Globus pallidus (tissue), 1 donor: ENCODE measurements at places on chromosomes 16 and 17.

DNA sequence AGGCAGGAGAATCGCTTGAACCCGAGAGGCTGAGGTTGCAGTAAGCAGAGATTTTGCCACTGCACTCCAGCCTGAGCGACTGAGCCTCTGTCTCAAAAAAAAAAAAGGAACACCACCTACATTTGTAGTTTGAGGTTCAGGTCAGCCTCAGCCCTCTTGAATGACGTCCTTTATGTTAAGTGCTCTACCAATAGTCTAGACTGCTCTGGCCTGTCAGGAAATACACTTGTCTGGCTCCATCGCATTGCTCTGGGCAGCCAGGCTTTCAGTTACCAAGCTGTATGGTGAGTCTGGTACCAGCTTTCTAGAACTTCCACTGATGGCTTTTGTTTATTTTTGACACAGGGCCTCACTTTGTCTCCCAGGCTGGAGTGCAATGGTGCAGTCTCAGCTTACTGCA is 11.4 kb downstream of the SOCS7 start:
- DNase-seq, result no peak

DNA sequence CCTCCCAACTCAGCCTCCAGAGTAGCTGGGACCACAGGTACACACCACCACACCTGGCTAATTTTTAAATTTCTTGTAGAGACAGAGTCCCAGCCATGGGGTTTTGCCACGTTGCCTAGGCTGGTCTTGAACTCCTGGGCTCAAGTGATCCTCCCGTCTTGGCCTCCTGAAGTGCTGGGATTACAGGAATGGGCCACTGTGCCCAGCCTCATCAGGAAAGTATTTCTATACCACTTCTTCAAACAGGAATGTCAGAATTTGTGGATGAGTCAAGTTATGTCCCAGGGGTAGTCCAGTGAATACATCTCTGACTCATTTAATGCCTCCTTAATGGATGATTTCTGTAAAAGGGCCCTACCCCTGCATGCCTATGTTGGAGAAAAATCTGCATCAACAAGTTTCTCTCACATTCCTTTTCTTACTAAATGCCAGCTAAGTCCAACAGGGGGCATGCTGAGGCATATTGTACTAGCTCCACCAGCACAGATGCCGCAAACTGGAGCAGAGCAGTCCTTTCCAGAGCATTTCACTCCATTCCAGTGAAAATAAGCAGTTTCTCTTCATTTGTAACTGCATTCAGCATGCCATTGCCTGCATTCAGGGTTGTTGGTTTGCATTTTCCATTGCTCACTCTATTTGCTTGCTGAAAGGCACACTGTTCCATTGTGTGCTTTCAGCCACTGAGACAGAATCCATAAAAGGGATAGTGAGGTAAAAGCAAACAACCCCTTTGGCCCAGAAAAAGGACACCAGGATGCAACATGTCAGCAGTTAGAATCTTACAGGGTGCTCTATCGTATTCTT is 5.3 kb upstream of the CAVIN1 start:
- peak; percentile 82 for DNase-seq

DNA sequence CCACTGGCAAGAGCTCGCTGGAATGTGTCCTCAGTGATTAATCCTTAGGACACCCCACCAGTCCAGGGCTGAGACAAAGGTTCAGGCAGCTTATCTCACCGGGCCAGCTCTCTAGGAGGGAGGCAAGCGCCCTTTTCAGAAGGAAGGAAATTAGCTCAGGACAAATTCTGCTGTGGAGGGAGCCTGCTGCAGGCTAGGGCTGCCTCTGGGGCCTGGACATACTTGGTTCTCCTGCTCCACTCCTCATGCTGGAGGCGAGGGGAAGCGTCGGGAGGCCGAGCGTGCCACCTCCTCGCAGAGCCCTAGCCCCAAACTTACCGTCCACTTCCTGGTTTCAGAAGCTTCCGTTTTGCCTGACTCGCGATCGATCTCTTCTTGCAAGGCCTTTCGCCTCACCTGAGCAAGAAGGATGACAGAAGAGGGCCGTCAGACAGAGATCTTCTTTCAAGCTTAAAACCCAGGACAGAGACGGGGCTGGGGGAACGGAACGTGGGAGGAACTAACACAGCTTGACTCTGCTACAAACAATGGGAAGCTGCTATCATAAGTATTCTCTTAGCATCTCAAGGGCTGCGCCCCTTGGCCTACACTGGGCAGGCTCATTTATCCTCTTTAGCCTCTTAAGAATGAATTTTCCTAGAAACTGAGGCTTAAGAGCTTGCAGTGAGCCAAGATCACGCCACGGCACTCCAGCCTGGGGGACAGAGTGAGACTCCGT is 7.7 kb downstream of the KNOP1 start:
- DNase-seq, result no peak

DNA sequence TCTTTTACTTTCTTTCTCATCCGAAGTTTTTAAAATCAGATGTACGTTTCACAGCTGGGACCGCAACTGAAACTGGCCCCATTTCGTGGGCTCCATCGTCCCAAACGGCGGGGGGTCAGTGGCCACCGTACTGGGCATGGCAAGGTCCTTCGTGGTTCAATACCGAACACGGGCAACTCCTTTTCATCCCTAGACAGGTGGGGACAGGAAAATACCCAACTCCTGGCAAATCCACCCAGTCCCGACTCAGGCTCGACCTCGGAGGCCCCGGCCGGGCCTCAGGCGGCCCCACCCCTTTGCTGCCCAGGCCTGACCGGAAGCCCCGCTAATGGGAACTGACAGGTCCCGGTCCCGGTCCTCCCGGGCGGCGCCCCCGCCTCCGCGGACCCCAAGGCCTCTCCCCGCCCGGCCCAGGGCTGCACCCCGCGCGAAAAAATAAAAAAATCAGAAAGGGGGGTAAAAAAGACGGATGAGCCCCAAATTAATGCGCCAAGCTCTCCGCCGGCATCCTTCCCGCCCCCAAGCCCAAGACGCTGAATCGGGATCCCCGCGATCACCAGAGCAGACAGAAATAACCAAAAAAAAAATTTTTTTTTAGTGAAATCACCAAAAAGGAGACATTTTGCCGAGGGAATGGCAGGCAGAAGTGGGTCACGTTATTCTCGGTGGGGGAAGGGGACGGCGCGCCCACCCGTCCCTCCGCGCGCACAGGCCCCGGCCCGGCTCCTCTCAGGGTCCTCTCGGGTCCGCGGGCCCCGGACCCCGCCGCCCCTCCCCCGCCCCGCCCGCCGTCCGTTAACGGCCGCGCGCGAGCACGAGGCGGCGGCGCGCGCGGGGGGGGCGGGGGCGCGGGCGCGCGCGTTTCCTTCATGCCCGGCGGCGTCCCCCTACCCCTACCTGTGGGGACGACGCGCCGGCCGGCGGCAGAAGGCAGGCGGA is 562 bp downstream of the ZC3H7A start:
- peak; percentile 42 for DNase-seq

GRCh38 chr16:53457670-53458069 is 23.4 kb downstream of the RBL2 start:
- no peak for DNase-seq

- DNase-seq, result no peak
Measured at GRCh38 chr17:63277629-63278028, 168.5 kb downstream of the CYB561 start.

DNA sequence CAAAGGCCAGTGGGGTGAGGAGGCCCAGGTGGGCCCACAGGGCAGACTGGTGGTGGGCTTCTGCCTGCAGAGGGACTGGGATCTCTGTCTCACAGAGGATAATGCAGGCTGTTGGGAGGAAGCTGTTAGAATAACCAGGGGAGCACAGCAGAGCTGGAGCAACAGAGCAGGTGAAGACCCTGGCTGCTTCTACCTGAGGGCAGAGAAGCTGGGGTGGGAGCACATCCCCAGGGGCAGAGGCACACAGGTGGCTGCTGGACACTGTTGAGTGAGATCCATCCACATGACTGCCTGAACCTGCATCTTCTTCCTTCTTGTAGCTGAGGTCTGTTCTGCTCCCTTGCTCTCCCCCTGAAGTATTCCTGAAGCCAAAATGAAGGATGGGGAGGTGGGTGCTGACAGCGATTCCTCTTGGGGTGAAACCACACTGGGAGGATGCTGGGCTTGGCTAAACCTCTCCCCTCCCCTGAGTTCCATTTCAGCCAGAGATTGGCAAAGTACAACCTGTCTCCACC is 1725.0 kb downstream of the TP53TG3F start:
- no peak for DNase-seq

GRCh38 chr16:59748531-59748930 is 1014.4 kb upstream of the GOT2 start:
- no peak for DNase-seq

DNA sequence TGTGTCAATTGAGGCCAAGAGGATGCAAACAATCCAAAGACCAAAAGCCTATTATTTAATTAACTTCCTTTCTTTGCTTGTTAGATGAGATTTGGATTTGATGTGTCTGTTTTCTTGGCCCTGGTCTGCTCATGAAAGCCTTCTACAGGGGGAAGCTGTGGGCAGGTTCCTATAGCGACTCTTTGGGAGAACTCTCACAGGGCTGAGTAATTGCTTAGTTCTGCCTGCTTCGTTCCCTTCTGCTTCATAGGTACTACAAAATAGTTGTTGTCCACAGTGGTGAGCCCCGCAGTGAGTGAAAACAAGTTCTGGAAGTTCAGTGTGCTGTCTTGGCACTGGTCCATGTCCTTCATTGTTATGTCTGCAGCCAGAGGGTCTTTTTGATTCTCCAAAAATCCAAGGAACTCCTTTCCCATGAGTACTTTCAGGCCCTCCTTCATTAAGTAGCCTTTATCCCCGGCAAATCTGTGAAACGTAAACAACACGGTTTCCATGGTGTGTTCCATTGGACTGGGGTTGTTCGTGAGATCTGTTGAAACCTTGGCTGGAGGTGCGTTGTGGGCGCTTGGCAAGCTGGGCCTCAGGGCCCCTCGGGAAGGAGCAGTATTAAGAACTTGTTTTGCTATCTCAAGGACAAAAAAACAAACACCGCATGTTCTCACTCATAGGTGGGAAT is 30.0 kb upstream of the ANKRD40CL start:
- DNase-seq, result no peak

DNA sequence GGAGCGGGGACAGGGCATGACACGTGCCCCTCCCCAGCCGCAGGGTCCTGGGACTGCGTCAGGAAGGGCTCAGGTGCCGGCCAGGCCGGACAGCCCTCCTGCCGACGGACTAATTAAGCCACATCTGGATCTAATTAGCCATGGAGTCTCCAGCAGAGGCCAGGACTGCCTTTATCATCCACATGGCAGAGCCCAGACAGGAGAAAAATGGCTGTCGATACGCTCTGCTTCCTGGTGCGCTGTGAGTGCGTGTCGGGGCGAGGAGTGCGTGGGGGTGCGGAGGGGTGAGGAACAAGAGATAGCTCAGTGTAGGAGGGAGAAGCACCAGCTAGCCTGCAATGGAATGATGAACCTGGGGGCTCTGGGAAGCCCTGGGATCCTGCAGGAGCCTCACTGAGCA is 218.8 kb downstream of the IRF8 start:
- DNase-seq, result no peak

GRCh38 chr17:46266656-46267544 is 28.0 kb upstream of the LRRC37A start:
- peak; percentile 86 for DNase-seq

DNA sequence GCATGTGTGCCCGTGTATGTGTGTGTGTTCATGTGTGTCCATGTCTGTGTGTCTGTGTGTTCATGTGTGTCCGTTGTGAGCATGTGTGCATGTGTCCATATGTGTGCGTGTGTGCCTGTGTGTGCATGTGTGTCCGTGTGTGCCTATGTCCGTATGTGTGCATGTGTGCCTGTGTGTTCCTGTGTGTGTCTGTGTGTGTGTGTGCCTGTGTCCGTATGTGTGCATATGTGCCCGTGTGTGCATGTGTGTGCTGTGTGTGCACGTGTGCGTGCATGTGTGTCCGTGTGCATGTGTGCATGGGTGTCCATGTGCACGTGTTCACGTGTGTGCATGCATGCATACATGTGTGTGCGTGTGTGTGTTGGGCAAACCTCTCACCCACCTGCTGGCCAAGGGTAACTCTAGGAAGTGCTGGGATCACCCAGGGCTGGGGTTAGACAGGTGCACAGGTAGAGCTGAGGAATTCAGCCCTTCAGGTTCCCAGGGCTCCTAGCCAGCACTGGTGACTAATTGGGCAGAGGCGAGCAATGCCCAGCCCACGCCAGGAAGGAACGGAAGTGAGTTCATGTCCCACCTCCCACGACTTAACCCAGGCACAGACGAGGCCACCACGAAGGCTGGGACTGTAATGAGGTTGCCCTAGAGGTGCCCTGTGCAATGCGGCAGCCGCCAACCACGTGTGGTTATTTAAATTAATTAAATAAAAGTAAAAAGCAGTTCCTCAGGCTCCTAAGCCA is 8.2 kb upstream of the CSNK1D start:
- no peak for DNase-seq

DNA sequence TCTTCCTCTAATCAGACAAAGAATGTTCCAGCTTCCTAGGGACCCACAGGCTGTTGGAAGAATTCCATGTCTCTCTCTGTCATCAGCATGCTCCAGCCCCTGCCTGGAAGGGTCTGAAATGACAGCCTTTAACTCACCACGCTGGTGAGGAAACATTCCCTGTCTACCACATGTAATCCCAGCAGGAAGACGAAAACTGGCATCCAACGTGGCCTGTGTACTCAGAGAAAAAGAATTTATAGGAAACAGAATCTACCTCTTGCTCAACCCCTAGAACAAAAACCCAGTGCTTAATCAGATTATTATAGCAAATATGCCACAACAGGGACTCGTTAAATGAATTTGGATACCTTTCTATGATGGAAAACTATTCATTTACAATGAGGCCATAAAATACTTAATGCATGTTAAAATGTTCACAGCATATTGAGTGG is 147.3 kb upstream of the FOXF1 start:
- no peak for DNase-seq

- DNase-seq, result no peak
Measured at GRCh38 chr16:68362262-68362913, 51.6 kb downstream of the PRMT7 start.

GRCh38 chr17:48394821-48395220 is 35.2 kb downstream of the SKAP1 start:
- DNase-seq, result no peak

DNA sequence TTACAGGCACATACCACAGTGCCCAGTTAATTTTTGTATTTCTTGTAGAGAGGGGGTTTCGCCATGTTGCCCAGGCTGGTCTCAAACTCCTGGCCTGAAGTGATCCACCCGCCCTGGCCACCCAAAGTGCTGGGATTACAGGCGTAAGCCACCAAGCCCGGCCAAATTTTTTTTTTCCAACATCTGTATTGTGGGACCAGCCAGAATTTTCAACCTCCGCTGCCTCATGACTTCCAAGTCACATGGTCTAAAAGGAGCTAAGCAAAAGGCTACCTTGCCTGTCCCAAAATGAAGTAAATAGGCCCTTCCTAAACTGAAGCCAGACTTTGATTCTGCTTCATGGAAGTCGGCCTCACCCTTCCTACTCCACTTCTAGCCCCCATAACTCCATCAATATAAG is 4.2 kb upstream of the SPAG7 start:
- no peak for DNase-seq

GRCh38 chr16:54630284-54630967 is 300.2 kb upstream of the IRX5 start:
- no peak for DNase-seq

- no peak for DNase-seq
Measured at GRCh38 chr17:81422776-81423697, 27.8 kb downstream of the BAHCC1 start.
